ENCODE measurements at places on chromosomes 4 and X.

GRCh38 chr4:125314676-125315575 is at the start of gene FAT4:
Gene FAT4, plus strand, starts transcription at chr4:125314955. Its CDS starts 1,457 bp downstream, at chr4:125316412.
- DNase-seq: peak; percentile 19

DNA sequence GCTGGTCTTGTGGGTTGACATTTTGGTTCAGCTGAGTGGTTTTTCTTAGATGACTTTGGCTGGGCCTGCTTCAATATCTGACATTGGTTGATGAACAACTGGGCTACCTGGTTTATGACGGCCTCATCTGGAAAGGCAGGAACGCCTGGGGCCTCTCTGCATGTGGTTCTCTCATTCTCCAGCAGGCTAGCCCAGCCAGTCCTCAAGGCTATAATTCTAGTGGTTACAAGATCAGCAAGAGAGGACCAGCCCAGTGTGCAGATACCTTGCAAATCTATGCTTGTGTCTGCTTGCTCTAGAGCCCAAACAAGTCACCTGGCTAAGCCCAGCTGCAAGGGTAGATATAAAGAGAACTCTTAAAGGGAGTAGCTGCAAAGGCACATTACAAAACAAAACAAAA is 214.2 kb upstream of the PUDP start:
- no peak for DNase-seq

GRCh38 chr4:84099599-84099998 is 399.5 kb downstream of the NKX6-1 start:
- no peak for DNase-seq

DNA sequence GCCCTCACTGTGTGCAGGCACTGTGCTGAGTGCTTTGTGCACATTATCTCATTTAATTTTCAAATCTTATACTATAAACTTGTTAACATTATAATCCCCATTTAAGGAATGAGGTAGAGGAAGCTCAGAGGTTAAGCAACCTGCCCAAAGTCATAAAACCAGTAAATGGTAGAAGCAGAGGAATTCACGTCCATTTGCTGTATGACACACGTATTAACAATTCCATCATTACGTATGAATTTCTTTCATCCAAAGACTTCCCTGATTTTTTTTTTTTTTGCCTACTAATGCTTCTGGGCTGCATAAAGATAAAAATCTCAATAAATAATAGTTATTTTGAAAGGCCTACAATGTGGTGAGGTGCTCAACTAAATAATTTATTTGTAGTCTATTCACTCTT is 64.5 kb upstream of the H2AZ1 start:
- no peak for DNase-seq

GRCh38 chr4:19729886-19730651 is 521.6 kb upstream of the SLIT2 start:
- DNase-seq: no peak

GRCh38 chr4:163380703-163381102 is 37.0 kb downstream of the NPY5R start:
- DNase-seq: no peak

DNA sequence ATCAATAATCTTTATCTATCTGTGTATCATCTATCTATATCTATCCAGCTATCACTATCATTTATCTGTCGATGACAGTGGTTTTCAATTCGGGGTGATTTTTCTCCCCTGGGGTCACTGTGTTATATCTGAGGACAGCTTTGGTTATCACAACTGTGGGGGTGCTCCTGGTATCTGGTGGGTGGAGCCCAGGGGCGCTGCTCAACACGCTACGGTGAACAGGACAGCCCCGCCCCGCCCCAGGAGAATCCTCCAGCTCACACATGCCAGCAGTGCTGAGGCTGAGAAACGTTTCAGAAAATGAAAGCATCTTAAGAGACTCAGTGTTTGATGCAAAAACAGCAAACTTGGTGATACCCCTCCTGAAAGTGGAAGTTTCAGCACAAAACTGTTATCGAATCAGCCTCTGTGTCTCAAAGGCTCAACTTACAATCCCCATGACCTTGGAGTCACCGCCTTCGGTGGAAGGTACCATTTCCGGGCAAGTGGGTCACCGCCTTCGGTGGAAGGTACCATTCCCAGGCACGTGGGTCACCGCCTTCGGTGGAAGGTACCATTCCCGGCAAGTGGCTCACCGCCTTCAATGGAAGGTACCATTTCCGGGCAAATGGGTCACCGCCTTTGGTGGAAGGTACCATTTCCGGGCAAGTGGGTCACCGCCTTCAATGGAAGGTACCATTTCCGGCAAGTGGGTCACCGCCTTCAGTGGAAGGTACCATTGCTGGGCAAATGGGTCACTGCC is 315.3 kb downstream of the DHRSX start:
- DNase-seq: no peak

DNA sequence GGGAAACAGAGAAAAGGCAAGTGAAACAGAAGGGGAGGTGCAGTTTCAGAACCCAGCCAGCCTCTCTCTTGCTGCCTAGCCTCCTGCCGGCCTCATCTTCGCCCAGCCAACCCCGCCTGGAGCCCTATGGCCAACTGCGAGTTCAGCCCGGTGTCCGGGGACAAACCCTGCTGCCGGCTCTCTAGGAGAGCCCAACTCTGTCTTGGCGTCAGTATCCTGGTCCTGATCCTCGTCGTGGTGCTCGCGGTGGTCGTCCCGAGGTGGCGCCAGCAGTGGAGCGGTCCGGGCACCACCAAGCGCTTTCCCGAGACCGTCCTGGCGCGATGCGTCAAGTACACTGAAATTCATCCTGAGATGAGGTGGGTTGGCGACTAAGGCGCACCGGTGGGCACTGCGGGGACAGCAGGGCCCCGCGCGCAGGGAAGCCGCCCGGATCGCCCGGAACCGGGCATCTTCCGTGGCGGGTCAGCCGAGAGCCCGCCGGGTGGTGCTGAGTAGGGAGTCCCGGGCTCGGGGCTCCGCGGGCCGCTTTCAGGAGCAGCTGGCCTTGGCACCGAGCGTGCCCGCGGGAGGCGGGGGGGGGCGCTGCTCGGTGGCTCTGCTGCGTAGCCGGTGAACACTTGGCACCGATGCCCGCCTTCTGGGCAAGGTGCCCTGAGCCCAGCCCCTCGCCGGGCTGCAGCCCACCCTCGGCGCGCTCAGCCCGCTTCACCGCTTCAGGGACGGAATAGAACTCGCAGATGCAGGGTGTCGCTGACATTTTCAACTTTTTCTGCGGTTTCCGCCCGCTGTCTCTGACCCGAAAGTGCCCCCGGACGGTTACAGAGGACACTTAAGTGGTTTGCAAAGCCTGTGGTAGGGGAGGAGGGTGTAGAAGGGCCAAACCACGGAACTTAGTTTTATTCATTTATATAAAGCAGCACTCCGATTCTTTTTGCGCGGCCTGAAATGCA is at the start of gene CD38:
TSS of gene CD38 (plus strand) at position 40 of the 953 bp plus-strand sequence. CDS start at position 127, 87 bp downstream.
- DNase-seq: peak; percentile 39

GRCh38 chr4:5435201-5435600 is 273.2 kb downstream of the EVC2 start:
- no peak for DNase-seq

GRCh38 chr4:85598936-85599335 is 124.0 kb downstream of the ARHGAP24 start:
- no peak for DNase-seq

DNA sequence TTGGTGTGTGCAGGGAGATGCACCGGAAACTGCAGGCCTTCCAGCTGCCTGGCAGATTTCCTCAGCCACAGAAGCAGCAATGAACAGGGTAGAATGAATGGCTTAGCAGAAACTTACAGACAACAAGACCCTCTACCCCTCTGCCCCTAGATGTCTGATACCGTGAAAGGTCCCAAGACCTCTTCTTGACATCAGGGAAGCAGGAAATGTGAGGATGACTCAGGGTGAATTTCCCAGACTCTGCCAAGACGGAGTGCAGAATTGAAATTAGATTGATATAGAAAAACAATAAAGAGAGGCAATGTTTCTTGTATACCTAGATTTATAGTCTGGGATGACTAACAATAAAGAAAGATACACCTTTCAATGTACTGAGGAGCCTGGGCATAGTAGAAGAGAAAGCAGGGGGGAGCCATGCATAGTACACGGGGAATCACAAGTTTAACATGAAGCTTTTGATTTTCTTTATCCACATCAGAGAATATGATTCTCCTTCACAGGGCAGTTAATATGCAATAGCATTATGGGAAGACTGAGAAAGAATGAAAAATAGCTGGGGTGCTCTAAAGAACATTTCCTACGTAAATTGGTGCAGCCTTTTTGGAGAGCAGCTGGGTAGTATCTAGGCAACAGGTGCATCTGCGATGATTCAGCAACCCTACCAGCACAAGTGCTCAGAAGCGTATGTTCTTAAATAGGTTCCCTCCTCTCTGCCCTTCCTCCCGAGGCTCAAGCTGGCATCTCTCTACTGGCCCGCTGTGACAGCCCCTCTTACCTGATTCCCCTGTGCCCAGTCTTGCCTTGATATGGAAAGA is 18.3 kb upstream of the CXCR3 start:
- DNase-seq: peak; percentile 33

GRCh38 chr4:26860922-26861433 is 337 bp downstream of the STIM2 start:
- peak; percentile 59 for DNase-seq

DNA sequence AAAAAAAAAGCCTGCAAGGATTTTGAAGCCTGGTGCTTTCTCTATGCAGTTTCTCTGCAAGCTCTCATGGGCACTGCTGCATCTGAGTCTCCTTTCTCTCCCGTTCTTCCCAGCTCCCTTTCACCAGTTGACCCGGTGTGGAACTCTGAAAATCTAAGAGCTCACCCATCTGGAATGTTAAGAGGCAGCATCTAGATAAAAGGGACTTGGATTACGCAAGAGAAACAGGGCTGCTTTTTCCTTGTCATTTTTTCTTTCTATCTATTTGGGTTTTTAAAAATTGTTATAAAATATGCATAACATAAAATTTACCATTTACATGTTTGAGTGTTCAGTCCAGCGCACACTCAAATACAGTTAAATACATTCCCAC is 95.2 kb upstream of the RPS6KA3 start:
- no peak for DNase-seq

GRCh38 chrX:15356444-15356843 is 21.1 kb upstream of the PIGA start:
- no peak for DNase-seq

- no peak for DNase-seq
Measured at GRCh38 chrX:22922961-22923360, 76.8 kb upstream of the DDX53 start.

- DNase-seq: no peak
Measured at GRCh38 chrX:22538580-22538979, 265.9 kb downstream of the CBLL2 start.

- DNase-seq: no peak
Measured at GRCh38 chrX:15676886-15677285, 12.3 kb upstream of the CLTRN start.

- DNase-seq: no peak
Measured at GRCh38 chrX:23656091-23656490, 11.2 kb upstream of the PRDX4 start.

GRCh38 chr4:7620814-7621176 is 186.1 kb upstream of the PSAPL1 start:
- DNase-seq: no peak

DNA sequence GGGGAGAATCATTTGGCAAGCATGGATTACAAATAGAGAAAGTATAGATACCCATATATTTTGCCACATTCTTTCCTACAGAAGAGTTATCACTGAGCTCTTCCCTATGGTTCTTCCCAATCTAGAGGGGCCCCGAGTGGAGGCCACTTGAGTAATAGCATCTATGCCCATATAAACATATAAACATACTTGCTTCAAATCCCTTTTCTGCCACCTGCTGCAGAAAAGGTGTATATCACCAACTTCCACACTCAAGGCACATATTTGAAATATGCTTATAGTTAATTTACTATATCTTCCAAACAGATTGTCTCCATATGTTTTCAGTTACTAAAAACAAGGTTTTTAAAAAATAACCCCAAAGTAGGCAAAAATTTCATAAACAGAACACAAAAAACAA is 642.8 kb upstream of the DIPK2B start:
- DNase-seq: peak; percentile 7

DNA sequence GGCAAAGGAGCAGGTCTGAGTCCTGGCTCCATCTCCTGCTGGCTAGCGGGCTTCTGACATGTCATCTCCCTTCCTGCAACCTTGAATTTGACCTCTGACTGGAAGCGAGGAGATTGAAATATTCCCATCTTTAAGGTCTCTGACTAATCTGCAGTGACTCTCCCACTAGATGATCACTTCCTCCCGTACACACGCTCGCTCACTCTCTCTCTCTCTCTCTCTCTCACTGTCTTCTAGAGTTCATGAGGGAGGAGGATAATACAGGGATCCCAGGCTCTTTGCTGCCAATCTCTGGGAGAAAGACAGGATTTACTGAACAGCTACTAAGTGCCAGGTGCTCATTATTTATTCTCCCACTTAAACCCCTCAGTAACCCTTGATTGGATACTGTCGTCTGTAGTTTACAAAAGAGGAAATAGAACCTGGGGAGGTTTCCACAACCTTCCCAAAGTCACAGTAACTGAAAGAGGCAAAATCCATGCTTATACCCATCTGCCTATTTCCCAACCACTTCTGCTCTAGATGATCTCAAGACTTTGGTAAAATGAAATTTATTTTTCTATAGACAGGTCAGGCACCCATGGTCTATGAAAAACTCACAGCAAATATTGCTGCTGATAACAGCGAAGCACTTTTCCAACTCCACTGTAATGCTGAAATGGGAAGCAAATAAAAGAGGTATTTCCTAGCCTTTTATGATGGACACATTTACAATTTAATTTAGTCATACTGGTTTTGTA is 193.5 kb upstream of the C1QTNF7 start:
- no peak for DNase-seq

- no peak for DNase-seq
Measured at GRCh38 chrX:134929808-134930207, 61.0 kb upstream of the SMIM10 start.

GRCh38 chr4:81337211-81337610 is 122.2 kb upstream of the PRKG2 start:
- DNase-seq: no peak

- DNase-seq: no peak
Measured at GRCh38 chr4:4694296-4694772, 152.5 kb upstream of the STX18 start.

GRCh38 chr4:84218031-84218430 is 281.1 kb downstream of the NKX6-1 start:
- DNase-seq: no peak

DNA sequence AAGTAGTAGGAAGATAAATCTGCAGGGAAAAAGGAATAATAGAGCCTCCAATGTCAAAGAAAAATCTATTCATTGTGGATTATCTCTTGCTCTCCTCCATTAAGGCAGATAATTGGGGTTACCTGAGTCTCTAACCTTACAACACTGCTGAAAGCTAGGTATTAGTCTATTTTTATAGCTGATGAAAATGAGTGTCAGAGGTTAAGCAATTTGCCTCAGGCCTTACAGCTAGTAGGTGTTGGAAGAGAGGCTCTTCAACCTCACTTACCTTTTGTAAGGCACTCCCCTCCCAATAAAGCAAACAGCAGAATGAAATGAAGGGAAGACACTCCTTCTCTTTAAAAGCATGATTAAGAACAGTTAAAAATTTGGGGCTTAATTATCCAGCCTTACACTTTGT is 45.4 kb upstream of the GAB1 start:
- no peak for DNase-seq

DNA sequence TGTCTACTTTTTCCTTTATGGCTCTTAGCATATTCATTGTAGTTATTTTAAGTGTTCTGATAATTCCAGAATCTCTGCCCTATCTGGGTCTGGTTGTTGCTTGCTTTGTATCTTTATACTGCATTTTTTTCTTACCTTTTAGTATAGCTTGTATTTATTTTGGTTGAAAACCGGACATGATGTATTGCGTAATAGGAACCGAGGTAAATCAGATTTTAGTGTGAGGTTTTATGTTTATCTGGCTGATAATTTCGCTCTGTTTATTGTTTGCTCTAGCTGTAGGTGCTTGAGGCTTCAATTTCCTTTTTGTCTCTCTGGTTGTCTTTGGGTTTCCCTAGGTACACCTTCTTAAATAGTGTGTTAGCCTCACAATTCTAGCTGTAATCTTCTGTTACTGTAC is 263.8 kb upstream of the LCORL start:
- no peak for DNase-seq
